ENCODE measurements at places on chromosomes 1 and 21.

- DNase-seq = no peak
These were observed 39.4 kb downstream of the COL18A1 start for GRCh38 chr21:45444385-45444784.

DNA sequence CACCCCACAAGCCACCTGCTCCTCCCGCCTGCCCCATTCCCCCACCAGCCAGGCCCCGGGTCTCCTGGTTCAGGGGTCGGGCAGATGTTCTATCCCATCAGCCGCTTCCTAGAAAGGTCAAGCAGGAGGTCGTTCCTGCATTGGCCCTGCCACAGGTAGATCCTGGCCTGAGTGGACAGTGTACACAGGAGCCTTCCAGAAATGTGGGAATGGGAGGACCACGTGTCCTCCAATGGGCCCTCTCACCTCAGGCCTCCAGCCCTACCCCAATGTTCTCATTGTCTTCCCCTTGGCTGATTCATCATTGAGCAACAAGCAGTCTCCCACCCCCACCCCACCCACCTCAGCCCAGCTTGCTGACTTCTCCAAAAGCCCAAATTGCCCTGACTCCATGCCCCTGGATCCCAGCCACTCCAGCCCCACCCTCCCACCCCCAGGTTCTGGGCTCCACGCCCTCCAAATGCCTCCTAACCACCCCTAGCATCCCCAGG lies 2.1 kb downstream of the S100A16 start:
- DNase-seq = no peak

- DNase-seq = no peak
These were observed 56.8 kb downstream of the ATP5PO start for GRCh38 chr21:33858667-33859372.

- DNase-seq = no peak
These were observed 20.4 kb upstream of the SPATA6 start for GRCh38 chr1:48492392-48492791.

- no peak for DNase-seq
These were observed 45.1 kb upstream of the DNAH14 start for GRCh38 chr1:224884361-224884801.

DNA sequence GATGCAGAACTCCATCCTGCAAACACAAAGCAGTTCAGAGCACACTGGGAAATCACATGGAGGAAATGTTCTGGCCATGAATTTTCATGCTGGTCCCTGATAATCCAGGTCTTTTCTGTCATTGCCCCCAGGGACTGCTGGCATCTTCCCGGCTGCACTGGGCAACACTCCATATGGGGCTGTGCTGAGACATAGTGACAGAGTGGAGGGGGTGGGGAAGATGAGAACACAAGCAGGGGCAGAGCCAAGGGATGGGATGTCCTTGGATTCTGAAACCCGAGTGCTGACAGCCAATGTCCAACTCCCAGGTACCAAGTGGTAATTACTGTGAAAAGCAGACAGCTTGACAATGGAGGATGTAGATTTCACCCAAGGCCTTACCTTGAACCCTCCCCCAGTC lies 185.7 kb downstream of the HIVEP3 start:
- DNase-seq = no peak

GRCh38 chr1:230425252-230426091 lies 660 bp downstream of the PGBD5 start:
- no peak for DNase-seq

- DNase-seq = no peak
These were observed 1.4 kb downstream of the PRCC start for GRCh38 chr1:156768610-156769295.

DNA sequence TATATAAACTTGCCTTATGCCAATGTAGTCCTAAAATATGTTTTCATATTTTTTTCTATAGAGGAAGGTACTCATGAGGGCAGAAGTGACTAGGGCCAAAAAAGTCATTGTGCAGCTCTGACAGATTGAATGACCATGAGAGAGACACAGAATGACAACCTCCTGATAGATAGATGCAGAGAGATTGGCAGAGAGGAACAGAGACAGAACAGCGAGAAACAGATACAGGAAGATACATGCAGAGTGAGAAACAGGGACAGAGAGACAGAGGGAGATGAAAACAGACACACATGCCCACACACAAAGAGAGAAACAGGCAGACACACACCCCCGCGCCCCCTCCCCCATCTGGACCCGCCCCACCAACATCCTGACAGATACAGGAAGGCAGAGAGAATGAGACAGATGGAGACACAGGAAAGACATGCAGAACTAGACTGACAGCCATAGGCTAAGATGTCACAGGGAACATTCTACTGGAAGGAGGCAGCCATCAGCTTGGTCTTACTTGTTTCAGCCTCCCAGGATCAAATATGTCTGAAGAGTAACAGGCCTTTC lies 211.1 kb downstream of the ST6GALNAC3 start:
- DNase-seq = no peak

DNA sequence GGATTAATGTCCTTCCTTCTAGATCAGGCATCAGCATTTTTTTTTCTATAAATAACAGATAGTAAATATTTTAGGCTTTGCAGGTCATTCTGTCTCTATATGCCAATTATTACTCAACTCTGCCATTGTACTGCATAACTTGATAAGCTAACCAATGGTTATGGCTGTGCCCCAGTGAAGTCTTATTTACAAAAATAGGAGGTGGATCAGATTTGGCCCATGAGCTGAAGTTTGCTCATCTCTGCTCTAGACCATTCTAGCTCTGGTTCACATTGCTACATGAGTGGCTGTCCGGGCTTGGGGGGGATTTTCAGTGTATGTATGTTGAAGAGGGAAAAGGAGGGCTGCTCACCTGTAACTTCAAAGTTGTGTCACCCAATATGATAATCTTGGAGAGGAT lies 10.1 kb downstream of the RAB7B start:
- no peak for DNase-seq

GRCh38 chr1:56394298-56394697 lies 185.1 kb downstream of the PLPP3 start:
- DNase-seq = no peak

- no peak for DNase-seq
These were observed 20.2 kb upstream of the ACTA1 start for GRCh38 chr1:229454056-229454455.

GRCh38 chr1:19644681-19645410 lies 735 bp downstream of the NBL1 start:
- DNase-seq = no peak

DNA sequence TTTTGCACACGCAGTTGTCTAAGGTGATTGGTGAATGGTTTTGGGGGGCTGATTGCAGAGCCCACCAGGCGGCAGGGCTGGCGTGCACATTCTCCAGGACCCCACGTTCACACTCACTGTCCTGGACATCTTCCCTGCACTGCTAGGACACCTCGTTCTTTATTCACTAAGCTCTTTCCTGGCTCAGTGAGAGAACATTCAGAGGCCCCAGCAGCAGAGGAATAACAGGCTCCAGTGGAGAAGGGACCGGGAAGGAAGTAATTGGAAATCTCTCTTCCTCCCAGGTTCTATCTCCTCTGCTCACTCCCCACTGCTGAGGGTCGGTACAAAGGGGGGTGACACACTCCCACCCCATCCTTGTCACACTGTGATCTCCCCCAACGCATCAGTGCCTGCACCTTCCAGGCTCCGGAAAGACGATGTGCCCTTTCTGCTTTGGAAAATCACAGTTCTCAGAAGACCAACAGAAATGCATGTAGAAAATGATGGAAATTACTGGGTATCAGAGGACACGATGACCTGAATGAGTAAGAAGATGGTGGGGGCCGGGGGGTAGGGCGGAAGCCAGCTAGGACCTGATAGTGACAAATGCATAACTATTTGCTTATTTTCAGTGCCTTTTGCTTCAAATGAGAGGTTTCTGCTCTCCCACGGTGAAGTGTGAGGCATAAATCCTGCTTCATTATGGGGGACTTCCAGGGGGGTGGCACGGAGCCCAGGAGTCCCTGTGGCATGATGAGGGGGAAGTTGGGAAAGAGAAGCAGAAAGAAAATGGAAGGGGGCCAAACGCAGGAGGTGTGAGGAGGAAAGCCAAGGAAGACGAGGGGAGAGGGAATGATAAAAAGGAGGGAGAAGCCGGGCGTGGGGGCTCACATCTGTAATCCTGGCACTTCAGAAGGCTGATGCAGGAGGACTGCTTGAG lies 25.2 kb upstream of the KIF26B start:
- DNase-seq = no peak

DNA sequence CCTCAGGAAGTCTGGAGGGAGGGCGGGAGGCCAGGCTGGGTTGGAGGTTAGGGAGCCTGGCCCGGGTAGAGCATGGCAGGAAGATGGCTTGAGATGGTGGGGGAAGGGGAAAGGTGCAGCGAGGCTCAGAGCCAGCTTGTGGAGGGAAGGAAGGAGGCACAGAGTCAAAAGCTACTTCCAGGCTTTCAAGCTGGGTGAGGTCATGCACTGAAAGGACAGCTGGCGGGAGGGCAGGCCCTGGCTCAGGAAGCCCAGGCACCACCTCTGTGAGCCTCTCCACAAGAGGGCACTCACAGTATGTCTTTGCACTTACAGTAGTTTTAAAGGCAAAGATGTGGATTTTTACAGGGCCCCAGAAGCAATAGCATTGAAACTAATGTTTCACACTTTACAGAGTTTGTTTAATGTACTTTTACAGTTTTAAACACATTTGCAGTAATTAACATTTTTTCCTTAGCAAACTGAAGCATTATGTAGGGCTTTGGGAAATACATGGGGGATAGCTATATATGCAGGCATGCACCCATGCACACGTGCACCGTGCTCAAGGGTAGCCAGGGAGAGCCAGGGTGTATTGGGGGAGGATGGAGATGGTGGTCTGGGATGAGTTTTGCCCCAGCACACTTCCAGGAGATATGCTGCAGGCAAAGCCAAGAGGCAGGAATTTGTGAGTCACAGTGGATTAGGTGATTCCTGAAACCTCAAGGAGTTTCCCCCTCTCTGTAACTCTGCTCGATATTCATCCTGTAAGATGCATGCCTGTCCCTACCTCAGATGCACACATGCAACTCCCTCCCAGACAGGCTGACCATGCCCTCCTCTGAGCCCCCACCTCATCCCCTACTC lies 6.1 kb upstream of the ADAM15 start:
- DNase-seq = no peak

DNA sequence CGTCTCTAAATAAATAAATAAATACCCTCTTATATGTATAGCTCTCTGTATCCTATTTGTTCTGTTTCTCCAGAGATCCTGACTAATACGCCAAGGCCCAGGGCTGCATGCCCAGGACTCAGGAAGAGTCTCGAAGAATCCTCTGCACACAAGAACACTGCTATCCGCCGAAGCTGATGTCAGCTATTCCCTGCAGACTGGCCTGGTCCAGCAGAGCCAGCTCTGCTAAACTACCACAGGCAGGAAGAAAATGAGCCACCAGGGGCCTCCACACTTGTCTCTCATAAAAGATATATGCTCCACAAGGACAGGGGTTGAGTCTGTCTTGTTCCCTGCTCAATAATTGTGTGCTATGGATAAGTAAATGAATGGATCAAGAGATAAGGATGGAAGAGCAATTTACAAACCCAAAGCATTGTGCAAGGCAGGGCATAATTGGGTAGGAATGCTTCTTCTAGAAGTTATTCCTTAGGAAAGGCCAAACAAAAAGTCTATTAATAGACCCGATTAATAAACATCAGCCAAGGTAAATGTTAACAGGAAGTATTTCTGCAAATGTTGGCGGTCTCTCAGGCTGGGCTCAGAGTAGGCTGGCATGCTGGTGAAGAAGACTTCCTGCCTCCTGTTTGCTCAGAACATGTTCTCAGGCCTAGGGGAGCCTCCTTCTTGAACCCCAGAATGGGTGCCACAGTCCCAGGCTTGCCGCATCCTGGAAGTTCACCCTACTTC lies 26.3 kb upstream of the MAN1C1 start:
- DNase-seq = no peak

- no peak for DNase-seq
These were observed 15.5 kb upstream of the MTARC2 start for GRCh38 chr1:220732621-220733020.

DNA sequence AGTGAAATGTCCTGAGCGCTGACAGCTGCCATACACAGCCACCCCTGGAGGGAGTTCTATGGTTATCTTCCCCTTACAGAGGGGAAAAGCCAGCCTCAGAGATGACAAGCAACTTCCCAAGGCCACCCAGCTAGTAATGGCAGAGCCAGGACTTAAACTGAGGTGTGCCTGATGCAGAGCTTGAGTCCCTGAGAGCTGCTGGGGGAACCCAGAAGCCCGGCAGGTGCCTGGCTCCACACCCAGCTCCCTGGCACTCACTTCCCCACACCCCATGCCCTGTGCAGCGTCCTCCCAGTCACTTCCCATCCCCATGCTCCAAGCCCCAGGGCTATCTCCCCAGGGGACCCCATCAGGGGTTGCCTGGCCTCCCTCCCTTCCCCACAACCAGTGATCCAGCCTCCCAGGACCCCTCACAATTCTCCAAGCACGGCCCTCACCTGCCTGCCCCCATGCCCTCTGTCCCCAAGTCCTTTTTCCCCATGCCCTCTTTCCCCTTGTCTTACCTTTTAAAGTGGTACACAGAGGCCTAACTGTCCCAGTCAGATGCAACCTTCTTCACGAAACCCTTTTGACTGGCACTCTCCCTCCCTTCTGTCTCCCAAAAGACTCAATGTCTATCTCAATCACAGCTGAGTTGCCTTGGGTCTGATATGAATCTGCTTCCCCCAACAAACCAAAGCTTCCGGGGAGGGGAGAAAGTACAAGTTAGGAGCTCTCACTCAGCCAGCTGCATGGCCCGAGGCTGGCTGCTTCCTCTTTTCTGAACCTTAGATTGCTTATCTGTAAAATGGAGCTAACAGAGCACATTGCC lies 39.8 kb upstream of the LRP8 start:
- no peak for DNase-seq

DNA sequence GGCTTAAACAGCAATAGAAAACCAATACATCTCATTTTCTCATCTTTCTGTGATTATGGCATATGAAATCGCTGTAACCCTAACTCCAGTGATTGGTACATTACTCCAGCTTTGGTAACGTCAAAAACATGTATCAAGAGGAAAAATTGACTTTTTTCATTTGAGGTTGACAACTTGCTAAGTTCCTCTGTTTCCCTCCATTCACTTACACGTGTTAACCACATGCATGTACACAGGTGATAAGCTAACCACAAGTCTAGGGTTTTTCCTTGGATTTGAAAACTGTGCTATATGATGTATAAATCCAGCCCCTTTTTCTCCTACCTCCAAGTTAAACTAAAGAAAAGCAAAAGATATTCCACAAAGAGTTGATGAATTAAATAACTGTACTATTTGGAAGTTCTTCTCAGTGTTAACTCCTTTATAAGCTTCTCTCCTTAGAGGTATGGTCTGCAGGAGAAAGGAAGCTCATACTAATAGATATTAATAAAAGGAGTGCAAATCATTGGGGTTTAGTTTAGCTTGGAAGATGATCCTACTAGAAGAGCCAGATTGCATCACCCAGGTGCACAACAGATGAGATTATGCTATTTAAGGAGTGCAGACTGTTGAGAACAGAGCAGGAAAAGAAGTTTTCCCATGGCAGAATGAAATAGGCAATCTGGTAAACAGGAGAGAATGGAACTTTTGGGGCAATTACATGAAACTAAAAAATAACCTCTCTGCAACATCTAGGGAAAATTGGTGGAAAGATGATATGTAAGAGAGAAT lies 277.9 kb downstream of the GRIK1 start:
- no peak for DNase-seq

- no peak for DNase-seq
These were observed 46.7 kb upstream of the GUCA2A start for GRCh38 chr1:42211224-42211623.
